ENCODE measurements at places on chromosomes 1 and 21.

DNA sequence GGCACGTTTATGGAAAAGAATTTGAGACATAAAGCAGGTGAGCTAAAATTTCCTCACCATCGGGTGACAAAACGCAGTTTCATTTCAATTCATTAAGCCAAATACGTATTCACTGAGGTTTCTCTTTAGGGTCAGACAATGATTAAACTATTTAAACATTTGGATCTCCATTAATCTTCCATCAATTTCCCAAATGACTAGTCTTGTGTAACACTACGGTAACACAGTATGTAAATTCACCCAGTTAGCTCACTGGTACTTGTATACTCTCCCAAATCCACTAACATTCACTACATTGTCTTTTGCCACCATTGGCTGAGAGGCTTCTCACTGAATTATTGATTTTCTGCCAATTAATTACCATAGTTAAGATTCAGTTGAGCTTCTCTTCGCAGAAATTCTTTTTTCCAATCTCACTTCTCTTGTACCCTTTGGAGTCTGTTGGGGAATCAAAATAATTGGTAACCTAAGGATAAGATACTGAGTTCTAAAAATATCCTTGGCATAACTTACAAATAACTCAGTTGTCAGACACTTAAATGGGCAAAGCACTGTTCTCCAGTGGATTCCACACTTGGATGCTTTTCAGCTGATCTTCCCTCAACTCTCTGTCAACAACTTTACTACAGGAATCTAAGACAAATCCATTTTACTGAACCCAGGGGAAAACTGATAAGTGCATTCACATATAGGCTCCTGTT is 40.7 kb downstream of the SIPA1L2 start:
- no peak for DNase-seq

- no peak for DNase-seq
Observed at GRCh38 chr1:243490748-243491686, 235.2 kb downstream of the SDCCAG8 start.

- DNase-seq = no peak
Observed at GRCh38 chr21:27476696-27477095, 509.8 kb upstream of the ADAMTS5 start.

- DNase-seq = no peak
Observed at GRCh38 chr1:81513796-81514354, 286.9 kb upstream of the ADGRL2 start.

- no peak for DNase-seq
Observed at GRCh38 chr1:77310924-77311323, 29.1 kb downstream of the AK5 start.

DNA sequence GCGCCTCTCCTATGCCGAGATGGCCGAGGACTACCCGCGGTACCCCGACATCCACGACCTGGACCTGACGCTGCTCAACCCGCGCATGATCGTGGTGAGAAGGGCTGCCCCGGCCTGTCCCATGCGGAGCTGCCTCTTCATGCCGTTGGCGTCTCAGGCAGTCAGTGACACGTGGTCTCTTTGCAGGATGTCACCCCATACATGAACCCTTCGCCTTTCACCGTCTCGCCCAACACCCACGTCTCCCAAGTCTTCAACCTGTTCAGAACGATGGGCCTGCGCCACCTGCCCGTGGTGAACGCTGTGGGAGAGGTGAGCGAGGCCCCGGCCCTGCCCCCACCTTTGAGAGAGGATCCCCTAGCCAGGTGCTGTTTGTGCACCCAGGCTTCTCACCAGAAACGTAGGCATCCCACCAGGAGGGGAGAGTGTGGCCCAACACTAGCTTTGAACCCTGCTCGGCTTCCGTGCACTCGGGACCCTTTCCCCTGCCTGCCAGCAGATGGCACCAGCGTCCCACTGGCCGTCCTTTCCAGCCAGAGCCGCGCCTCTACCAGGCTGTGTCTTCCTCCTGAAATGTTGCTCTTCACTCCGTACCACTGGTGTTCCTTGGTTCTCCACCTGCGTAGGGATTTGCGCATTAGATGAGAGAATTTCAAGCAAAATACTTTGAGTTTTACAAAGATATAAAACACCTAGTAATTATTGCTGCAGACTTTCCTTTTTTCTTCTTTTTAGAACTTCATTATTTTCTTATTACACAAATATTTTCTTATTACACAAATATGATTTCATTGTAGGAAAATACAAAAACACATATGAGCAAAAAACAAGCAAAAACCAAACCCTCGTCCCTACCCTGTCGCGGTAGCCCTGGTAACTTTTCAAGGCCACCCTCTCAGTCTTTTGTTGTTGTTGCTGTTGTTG is 9.0 kb downstream of the NPPA start:
- DNase-seq = peak; percentile 54

Measured in activated T-helper 1 cell treated with anti-CD3 and anti-CD28 coated beads, Interleukin-2, amount 50 U/mL, for 16 hours (primary cell).